ENCODE measurements at places on chromosomes 4 and X.
A peak's percentile ranks its signal among the peaks of the same experiment; 100 is the strongest.

DNA sequence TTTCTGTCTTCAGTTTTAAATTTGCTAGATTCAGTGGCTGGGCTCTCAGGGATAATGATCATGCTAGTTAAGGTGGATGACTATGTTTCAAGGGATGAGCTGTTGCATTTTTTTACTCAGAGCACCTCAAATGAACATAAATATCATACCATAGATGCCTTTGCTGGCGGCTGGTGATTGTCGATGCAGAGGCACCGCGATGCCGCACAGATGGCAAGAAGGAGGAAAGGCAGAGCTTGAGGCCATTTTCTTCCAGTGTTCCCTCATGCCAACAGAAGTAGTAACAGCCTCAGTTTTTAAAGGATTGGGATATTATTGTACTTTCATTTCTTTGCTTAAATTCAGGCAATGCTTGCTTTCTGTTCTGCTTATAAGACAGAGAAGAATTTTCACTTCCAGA, 654.7 kb upstream of the IGFBP7 start:
- no peak for DNase-seq

DNA sequence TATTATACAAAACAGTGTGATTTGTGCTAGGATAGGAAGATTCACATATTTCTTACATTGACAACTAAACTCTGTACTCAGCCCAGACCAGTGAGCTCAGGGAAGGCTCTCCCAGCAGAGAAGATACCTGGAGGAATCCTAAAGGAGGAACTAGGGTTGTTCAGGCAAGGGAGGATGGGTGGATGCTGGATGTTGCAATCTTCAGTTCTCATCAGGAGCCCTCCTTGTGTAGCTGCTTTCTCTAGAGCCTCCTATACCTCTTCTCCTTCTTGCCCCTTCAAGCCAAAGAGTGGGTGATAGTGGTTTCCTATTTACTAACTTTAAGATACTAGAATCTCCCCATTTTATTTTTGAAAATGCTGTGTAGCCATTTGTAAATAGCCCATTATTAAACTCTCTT, 117.3 kb downstream of the NKX6-1 start:
- DNase-seq, result no peak

GRCh38 chr4:123176605-123177004, 220.0 kb upstream of the SPRY1 start:
- no peak for DNase-seq

- peak; percentile 89 for DNase-seq
Measured at GRCh38 chr4:141375855-141376254, 155.2 kb downstream of the ZNF330 start.

DNA sequence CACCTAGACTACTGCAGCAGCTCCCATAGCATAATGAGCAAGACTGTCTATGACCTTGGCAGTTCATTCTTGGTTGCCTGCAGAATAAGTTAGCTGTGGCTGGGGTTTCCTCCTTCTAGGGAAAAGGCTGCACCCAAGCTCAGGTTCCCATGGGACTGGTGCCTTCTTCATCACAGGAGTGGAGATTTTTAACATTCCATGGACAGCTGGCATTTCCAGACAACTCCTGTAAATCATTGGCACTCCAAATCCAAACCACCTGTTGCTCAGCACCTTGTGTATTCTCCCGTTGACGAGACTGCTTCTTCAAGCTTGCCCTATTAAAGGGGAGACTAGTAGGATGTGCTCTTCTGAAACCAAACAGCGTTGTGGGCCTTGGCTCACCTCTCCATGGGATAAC, 7.8 kb upstream of the NUP54 start:
- DNase-seq, result no peak

GRCh38 chr4:134518574-134519217, 317.1 kb upstream of the PABPC4L start:
- no peak for DNase-seq

- no peak for DNase-seq
Measured at GRCh38 chr4:147299205-147299604, 181.7 kb upstream of the EDNRA start.

GRCh38 chrX:39493168-39493567, 604.6 kb downstream of the BCOR start:
- DNase-seq, result no peak

GRCh38 chr4:153294631-153295030, 49.9 kb upstream of the MND1 start:
- DNase-seq, result no peak

GRCh38 chrX:150155436-150156035, 207.6 kb upstream of the MAMLD1 start:
- peak; percentile 25 for DNase-seq

DNA sequence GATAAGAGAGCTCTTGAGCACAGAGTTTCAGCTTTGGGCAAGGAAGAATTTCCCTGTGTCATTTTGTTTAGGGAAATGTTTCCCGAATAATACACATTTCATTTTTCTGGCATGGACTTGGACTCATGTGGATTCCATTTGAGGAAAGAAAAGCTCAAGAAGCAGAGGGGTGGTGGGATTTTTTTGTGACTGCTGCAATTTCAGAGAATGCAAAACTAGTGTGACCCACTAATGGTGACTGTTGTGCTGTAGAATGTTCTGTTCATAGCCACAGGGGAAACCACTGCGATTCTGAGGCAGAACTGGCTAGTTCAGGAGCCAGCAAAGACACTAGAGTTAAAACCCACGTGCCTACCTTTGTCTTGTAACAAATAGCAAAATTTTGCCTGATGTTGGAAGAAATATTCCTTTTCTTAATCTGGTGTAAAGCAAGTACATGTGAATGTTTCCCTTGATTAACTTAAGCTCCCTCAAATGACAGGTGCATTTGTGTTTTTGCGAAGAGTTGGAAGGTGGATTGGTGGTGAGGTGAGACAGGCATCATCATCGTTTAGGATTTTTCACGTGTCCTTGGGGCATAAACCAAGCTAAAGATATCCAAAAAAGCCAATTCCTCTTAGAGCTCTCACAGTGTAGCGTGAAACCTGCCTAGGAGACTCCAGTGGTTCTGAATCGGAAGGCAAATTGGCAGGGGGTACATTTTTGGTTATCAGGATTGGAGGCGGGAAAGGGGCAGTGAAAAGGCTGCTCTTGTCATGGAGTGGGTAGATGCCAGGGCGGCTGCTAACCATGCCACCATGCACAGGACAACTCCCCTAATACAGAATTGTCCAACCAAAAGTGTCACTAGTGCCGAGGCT, 38.0 kb upstream of the FAM9C start:
- DNase-seq, result no peak

DNA sequence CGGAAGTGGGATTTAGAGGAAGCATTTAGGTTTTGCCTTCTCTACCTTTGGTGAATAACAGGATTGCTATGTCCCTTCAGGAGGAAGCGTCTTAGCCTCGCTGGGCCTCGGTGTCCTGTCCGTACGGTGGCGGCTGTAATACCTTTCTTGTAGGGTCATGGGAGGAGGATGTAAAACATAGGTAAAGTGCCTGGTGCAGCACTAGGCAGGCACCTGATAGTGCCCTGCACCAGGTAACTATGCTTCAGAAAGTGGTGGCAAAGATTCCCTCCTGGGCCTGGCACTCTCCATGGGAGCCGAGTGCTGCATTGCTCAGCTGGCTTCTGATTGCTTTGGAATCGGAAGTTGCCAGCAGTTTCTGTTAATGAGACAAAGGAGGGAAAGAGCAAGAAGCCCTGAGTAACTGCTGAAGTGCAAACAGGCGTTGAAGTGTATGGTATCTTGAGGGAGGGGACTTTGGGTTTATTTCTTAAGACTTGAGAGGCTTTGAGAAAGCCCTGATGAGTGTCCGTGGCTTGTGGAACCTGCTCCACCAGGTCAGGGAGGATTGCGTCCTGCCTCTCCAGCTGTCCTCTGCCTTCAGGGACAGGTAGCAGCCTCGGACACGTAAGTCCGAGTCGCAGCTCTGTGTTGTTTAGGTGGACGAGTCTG, 45.8 kb downstream of the TBC1D14 start:
- DNase-seq, result no peak

DNA sequence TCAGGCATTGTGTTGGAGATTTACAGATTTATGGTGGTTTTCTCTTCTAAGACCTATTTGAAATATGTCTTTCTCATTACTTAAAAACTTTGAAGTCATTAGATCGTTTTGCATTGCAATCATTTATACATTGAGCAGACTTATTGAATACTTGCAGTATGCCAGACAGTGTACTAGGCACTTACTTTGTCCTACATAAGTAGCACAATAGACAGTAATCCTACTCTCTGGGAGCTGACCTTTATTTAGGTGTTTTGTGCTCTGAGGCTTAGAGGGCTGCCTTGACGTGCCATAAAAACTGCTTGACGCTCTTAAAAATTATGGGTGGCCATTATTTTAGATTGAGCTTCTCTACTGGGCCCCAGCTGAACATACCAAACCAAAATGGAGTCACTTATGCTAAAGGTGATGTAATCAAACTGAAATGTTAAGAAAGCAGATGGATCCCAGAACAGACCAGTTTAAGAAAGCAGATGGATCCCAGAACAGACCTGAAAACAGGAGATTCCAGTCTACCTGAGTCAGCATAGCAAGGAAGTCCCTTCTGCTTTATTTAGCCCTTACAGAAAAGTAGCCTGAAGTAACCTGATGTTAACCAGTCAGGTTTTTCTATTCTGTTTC, 42.4 kb downstream of the PTTG2 start:
- peak; percentile 44 for DNase-seq

DNA sequence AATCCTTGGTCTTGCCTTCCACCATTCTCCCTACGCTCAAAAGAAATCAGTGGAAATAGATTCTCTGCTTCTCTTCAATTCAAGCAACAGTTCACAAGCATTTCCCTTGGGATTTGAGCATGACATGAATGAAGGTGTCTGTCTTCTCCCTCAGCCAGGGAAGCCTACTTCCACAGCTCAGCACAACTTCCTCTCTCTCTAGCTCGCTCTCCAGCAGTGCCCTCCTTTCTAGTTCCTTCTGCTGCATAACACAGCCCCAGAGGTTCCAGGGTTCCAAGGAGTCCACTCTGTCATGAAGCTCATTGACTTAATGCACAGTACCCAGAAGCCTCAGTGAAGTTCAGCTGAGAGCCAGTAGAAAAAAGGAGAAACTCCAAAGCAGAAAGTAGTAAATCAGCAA, 81.3 kb downstream of the PLS3 start:
- DNase-seq, result no peak
